ENCODE measurements at places on chromosomes 2 and 18. TPM values are rescaled to one million over a fixed set of nuclear protein-coding genes. Genes with fewer than 3 reads are reported as not detected.

The SNORC gene
- polyA plus RNA-seq, result 13.2 TPM

The CYP27C1 gene
- not detected for polyA plus RNA-seq

The AKAIN1 gene
- 0.32 TPM for polyA plus RNA-seq

The GRHL1 gene
- 0.55 TPM for polyA plus RNA-seq

The CNTNAP5 gene
- 0.74 TPM for polyA plus RNA-seq

The AUP1 gene
- polyA plus RNA-seq, result 46.5 TPM

The MAP4K3 gene
- polyA plus RNA-seq, result 12.6 TPM

The SETBP1 gene
- polyA plus RNA-seq, result 1.2 TPM

The PARD6G gene
- polyA plus RNA-seq, result not detected

The IL1RN gene
- polyA plus RNA-seq, result 19.9 TPM

The TBC1D8 gene
- 3.0 TPM for polyA plus RNA-seq

The UGT1A1 gene
- 0.74 TPM for polyA plus RNA-seq

The LANCL1 gene
- polyA plus RNA-seq, result 9.7 TPM

The BUB1 gene
- 2.1 TPM for polyA plus RNA-seq

The RIT2 gene
- 0.17 TPM for polyA plus RNA-seq

The GALNT5 gene
- polyA plus RNA-seq, result 9.4 TPM

The FBXO36 gene
- 0.92 TPM for polyA plus RNA-seq

The LTBP1 gene
- polyA plus RNA-seq, result 22.9 TPM
